ENCODE measurements at places on chromosomes 6 and 20.

GRCh38 chr20:47146686-47147085, 209.8 kb downstream of the ZMYND8 start:
- no peaks in the 10 kb centered on the region for H3K27me3 ChIP-seq
- H3K4me1 ChIP-seq: no peaks in the 10 kb centered on the region
- DNase-seq: no peak
- no peak overlapping the region for H3K4me3 ChIP-seq
- H3K27ac ChIP-seq: no peak overlapping the region

GRCh38 chr20:33339515-33340058, 56.6 kb downstream of the BPIFB1 start:
- H3K4me3 ChIP-seq: no peak overlapping the region
- no peaks in the 10 kb centered on the region for H3K36me3 ChIP-seq
- no peaks in the 10 kb centered on the region for H3K27me3 ChIP-seq
- DNase-seq: no peak
- no peaks in the 10 kb centered on the region for H3K4me1 ChIP-seq

GRCh38 chr6:142881290-142881689, 63.7 kb downstream of the HIVEP2 start:
- H3K4me3 ChIP-seq: no peak overlapping the region
- DNase-seq: no peak
- H3K27me3 ChIP-seq: no peaks in the 10 kb centered on the region
- peaks cover 37% of the 10 kb centered on the region for H3K4me1 ChIP-seq
- no peaks in the 10 kb centered on the region for H3K36me3 ChIP-seq
- no peak overlapping the region for H3K27ac ChIP-seq

DNA sequence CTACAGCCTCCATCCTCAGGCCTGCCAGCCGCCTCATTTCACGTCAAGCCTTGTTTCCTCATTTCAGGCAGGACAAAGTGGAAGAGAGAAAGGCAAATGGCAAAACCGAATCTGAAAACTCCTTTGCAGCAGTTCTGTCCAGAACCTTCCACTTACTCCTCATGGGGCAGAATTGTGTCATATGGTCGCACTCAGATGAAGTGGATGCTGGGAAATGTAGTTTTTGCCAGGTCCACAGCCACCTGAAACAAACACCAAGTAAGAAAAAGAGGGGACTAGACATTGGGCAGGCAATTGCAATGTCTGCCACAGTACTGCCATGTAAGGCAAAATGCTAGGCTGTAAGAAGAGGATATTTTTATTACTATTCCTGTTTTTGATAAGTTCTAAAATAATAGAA, 44.9 kb downstream of the ISM1 start:
- H3K4me3 ChIP-seq: no peak overlapping the region
- no peak overlapping the region for H3K27ac ChIP-seq
- no peaks in the 10 kb centered on the region for H3K36me3 ChIP-seq
- H3K27me3 ChIP-seq: no peaks in the 10 kb centered on the region

GRCh38 chr6:133891927-133892812, 3.3 kb downstream of the TCF21 start:
- peak overlapping the region; percentile 63 for H3K4me3 ChIP-seq
- peak overlapping the region; percentile 87 for H3K27ac ChIP-seq
- H3K36me3 ChIP-seq: no peaks in the 10 kb centered on the region
- no peak for DNase-seq
- H3K4me1 ChIP-seq: peaks cover 55% of the 10 kb centered on the region
- no peaks in the 10 kb centered on the region for H3K27me3 ChIP-seq

GRCh38 chr6:127484212-127484863, 25.1 kb upstream of the KIAA0408 start:
- H3K36me3 ChIP-seq: no peaks in the 10 kb centered on the region
- H3K27ac ChIP-seq: no peak overlapping the region
- peaks cover 12% of the 10 kb centered on the region for H3K4me1 ChIP-seq
- peak overlapping the region; percentile 10 for H3K4me3 ChIP-seq
- DNase-seq: no peak

GRCh38 chr20:2805689-2806350, 5.4 kb upstream of the CPXM1 start:
- DNase-seq: no peak
- H3K27ac ChIP-seq: no peak overlapping the region
- peaks cover 12% of the 10 kb centered on the region for H3K4me1 ChIP-seq
- no peak overlapping the region for H3K4me3 ChIP-seq

DNA sequence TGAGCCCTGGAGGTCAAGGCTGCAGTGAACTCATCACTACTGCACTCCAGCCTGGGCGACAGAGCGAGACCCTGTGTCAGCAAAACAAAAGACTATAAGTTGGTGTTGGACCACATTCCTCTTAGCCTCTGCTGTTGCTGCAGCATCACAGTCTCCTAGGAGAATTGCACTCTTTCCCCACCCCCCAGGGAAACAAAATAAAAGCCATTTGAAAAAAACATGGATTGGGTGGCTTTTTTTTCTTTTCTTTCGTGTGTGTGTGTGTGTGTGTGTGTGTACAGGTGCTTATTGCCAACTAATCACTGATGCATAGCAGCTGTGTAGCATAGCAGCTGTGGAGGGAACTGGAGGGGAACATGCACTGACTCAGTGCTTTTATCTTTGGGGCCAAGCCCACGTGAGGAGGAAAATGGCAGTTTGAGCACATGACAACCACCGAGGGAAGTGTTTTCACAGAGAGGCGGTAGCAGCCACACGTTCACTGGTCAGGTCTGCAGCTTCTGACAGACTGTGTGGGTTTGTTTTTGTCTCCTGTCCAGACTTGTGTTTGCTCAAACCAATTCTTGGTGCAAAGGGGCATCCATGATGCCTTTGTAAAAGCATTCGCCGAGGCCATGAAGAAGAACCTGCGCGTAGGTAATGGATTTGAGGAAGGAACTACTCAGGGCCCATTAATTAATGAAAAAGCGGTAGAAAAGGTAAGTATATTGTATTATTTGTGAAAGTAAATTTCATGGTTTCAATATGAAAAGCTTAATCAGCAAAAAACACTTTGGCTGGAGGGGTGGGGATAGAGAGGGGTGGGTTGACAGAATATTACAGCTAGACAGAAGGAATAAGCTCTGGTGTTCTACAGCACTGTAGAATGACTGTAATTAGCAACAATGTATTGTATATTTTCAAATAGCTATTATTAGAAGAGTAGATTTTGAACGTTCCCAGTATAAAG, 27.7 kb downstream of the ALDH5A1 start:
- no peak overlapping the region for H3K4me3 ChIP-seq
- peaks cover 26% of the 10 kb centered on the region for H3K36me3 ChIP-seq
- H3K27ac ChIP-seq: no peak overlapping the region
- H3K4me1 ChIP-seq: peaks cover 8% of the 10 kb centered on the region
- no peak for DNase-seq

DNA sequence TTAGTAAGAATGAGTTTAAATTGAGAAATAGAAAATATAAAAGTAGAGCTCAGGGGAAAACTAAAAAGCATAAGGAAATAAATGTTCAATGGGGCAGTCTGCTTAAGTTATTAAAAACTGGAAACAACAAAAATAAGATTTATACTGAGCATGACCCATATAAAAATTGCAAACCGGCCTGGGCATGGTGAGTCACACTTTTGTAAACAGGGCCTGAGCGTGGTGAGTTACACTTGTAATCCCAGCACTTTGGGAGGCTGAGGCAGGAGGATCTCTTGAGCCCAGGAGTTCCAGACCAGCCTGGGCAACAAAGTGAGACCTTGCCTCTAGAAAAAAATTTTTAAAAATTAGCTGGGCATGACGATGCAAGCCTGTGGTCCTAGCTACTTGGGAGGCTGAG, 74.6 kb downstream of the TMEM244 start:
- no peak for DNase-seq
- H3K27ac ChIP-seq: no peak overlapping the region
- H3K36me3 ChIP-seq: no peaks in the 10 kb centered on the region
- no peaks in the 10 kb centered on the region for H3K4me1 ChIP-seq
- no peaks in the 10 kb centered on the region for H3K27me3 ChIP-seq
- no peak overlapping the region for H3K4me3 ChIP-seq

GRCh38 chr6:164947164-164947563, 362.2 kb downstream of the C6orf118 start:
- no peak overlapping the region for H3K27ac ChIP-seq
- DNase-seq: no peak
- H3K4me1 ChIP-seq: no peaks in the 10 kb centered on the region
- no peaks in the 10 kb centered on the region for H3K27me3 ChIP-seq

DNA sequence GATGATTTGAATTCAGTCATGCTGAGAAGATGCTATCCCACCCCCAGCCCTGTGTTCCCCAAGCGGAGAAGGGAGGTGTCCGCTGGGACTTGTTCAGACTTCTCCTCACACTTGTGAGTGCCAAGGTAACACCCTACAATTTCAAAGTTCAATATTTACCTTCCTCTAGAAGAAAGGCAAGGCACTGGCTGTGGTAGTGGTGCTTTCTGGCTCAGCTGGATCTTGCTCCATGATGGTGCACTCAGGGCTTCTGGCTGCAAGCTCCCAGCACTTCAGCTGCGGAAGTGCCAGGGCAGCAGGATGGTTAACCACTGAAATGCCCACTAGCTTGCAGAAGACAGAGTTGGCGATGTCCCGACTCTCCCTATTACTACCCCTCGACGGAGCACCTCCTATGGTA, 135.4 kb downstream of the MTFR2 start:
- no peaks in the 10 kb centered on the region for H3K36me3 ChIP-seq
- H3K4me3 ChIP-seq: no peak overlapping the region
- no peaks in the 10 kb centered on the region for H3K27me3 ChIP-seq
- H3K4me1 ChIP-seq: peaks cover 34% of the 10 kb centered on the region
- DNase-seq: no peak

DNA sequence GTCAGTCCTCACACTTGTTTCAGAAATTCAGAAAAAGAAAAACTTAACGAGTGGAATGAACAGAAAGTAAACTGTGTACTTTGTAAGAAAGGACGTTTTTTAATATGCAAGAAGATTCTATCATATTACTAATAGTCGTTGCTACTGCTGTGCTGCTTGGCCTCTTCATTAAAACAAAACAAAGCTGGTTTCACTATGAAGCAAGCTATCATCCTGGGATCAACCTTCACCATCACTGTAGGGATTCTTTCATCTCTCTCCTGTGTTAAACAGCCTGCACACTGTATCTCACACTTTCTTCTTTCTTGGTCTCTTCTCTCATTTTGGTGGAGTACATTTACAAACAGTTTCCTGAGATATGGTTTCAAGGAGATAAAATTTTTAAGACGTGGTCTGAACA, 284.2 kb downstream of the BTBD9 start:
- H3K27me3 ChIP-seq: no peaks in the 10 kb centered on the region
- H3K36me3 ChIP-seq: no peaks in the 10 kb centered on the region
- no peak for DNase-seq
- no peak overlapping the region for H3K27ac ChIP-seq
- no peak overlapping the region for H3K4me3 ChIP-seq
- H3K4me1 ChIP-seq: peaks cover 9% of the 10 kb centered on the region

DNA sequence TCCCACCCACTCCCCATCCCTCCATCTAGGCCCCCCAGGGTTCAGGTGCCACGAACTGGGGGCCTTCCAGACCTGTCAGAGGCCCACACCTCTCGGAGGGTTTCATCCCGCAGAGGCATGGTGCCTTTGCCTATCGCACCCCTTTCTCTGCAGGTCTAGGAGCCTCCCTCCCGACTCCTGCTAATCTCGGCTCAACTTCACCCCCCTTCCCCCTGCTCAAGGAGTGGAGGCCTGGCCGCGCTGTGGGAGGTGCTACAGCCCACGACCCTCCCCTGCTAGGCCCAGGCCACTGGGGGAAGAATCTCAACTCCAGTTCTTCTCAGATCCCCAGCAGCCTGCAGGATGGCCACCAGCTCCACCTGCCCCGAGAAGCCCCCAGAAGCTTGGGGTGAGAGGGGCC, at the start of gene TULP1:
TSS of gene TULP1 (minus strand) at position 157 of the 400 bp plus-strand sequence. CDS start at position 119, 38 bp downstream.
- peaks cover 6% of the 10 kb centered on the region for H3K4me1 ChIP-seq
- peak within 1 kb of the TSS; percentile 27 for H3K4me3 ChIP-seq
- no peak for DNase-seq
- H3K36me3 ChIP-seq: no peaks in the 10 kb centered on the region
- no peak within 1 kb of the TSS for H3K27ac ChIP-seq

GRCh38 chr6:152428126-152428525, 209.0 kb downstream of the SYNE1 start:
- H3K36me3 ChIP-seq: peaks cover 11% of the 10 kb centered on the region
- H3K27me3 ChIP-seq: no peaks in the 10 kb centered on the region
- no peak overlapping the region for H3K4me3 ChIP-seq
- no peak overlapping the region for H3K27ac ChIP-seq
- DNase-seq: no peak
- H3K4me1 ChIP-seq: no peaks in the 10 kb centered on the region

- H3K4me3 ChIP-seq: no peak overlapping the region
- no peak overlapping the region for H3K27ac ChIP-seq
- no peaks in the 10 kb centered on the region for H3K27me3 ChIP-seq
- H3K4me1 ChIP-seq: no peaks in the 10 kb centered on the region
- H3K36me3 ChIP-seq: no peaks in the 10 kb centered on the region
- DNase-seq: no peak
Observed at GRCh38 chr6:112475083-112475482, 128.0 kb downstream of the RFPL4B start.

GRCh38 chr6:20717743-20718142, 183.5 kb downstream of the CDKAL1 start:
- no peaks in the 10 kb centered on the region for H3K27me3 ChIP-seq
- no peak overlapping the region for H3K27ac ChIP-seq
- no peak overlapping the region for H3K4me3 ChIP-seq
- no peaks in the 10 kb centered on the region for H3K36me3 ChIP-seq
- H3K4me1 ChIP-seq: no peaks in the 10 kb centered on the region

DNA sequence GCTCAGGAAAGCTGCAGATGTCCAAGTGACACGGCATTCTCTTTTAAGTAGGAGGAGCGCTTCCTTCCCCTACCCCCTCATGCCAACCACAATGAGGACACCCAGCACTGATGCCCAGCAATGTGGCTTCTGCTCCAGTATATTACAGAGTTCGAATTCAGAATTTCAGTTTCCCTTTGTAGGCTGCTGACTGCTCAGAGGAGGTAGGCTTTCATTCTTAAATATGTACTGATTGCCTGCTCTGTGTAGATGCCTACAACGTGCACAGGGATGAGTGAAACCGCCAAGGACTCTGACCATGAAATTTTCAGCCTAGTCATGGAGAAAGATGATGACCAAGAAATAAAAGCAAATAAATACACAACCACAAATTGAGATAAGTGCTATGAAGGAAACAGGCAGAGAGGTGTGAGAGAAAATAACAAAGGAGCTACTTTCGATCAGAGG, 50.9 kb upstream of the TNFAIP3 start:
- H3K36me3 ChIP-seq: no peaks in the 10 kb centered on the region
- no peak overlapping the region for H3K4me3 ChIP-seq
- H3K4me1 ChIP-seq: peaks cover 45% of the 10 kb centered on the region

DNA sequence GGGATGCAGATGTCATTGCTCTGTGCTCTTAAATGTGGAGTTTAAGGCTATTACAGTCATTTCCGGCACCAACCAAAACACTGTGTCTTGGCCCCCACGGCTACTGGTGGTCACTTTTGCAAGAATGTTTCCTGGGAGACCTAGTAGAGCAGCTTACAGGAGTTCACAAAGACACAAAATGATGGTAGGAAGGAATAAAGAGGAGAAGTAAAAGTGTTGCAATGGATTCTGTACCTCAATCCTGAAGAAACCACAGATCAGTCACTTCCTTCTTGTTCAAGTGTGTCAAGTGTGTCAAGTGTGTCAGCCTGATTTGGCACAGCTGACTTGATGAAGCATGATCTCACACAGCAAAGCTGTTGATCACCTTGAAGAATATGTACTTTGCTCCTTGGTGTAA, 344.0 kb downstream of the PLCB1 start:
- no peaks in the 10 kb centered on the region for H3K27me3 ChIP-seq
- H3K27ac ChIP-seq: no peak overlapping the region
- no peak for DNase-seq

GRCh38 chr20:9214685-9215084, 145.8 kb downstream of the PLCB4 start:
- H3K36me3 ChIP-seq: no peaks in the 10 kb centered on the region
- no peak for DNase-seq
- H3K27me3 ChIP-seq: no peaks in the 10 kb centered on the region
- no peak overlapping the region for H3K4me3 ChIP-seq
- H3K27ac ChIP-seq: peak overlapping the region; percentile 29
- peaks cover 35% of the 10 kb centered on the region for H3K4me1 ChIP-seq
